Stimulated activated CD4-positive, alpha-beta T cell treated with anti-CD3 and anti-CD28 coated beads, TNF-alpha, amount 100 ng/mL, for 1 hour (primary cell): ENCODE measurements at places on chromosomes 5 and 9.

GRCh38 chr5:79686799-79687198, 2.8 kb upstream of the CMYA5 start:
- no peak for DNase-seq

DNA sequence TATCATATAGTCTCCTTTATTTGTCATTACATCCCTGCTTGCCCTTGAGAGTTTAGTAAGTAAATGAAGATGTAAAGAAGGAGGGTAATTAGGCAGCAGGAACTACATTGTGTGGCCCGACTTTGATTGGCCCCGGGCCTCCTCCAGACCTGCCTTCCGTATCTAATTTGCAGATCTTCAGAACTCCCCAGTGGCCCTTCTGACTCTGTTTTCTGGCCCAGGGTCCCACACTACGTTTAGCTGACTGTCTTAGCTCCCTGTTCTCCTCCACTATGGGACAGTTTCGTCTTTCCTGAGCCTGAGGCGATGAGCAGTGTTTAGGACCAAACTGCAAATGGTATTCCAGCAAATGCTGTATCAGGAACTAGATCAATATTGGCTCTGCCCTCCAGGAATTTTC, 21.6 kb upstream of the CTSL start:
- DNase-seq, result no peak

- no peak for DNase-seq
Observed at GRCh38 chr9:31542384-31543055, 841.9 kb upstream of the ACO1 start.

GRCh38 chr5:84623019-84623418, 238.3 kb upstream of the EDIL3 start:
- DNase-seq, result no peak

DNA sequence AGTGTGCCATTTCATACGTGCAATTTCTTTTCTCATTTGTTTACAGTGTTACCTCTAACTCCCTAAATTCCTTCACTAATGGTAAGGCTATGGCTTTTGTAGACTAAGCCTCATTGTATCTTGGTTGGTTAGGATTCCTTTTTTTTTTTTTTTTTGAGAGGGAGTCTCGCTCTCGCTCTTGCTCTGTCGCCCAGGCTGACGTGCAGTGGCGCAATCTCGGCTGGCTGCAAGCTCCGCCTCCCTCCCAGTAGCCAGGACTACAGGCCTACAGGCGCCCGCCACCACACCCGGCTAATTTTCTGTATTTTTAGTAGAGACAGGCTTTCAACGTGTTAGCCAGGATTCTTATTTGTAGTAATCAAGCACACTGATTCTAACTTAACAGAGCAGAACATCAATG, 57.7 kb downstream of the SPEF2 start:
- no peak for DNase-seq

DNA sequence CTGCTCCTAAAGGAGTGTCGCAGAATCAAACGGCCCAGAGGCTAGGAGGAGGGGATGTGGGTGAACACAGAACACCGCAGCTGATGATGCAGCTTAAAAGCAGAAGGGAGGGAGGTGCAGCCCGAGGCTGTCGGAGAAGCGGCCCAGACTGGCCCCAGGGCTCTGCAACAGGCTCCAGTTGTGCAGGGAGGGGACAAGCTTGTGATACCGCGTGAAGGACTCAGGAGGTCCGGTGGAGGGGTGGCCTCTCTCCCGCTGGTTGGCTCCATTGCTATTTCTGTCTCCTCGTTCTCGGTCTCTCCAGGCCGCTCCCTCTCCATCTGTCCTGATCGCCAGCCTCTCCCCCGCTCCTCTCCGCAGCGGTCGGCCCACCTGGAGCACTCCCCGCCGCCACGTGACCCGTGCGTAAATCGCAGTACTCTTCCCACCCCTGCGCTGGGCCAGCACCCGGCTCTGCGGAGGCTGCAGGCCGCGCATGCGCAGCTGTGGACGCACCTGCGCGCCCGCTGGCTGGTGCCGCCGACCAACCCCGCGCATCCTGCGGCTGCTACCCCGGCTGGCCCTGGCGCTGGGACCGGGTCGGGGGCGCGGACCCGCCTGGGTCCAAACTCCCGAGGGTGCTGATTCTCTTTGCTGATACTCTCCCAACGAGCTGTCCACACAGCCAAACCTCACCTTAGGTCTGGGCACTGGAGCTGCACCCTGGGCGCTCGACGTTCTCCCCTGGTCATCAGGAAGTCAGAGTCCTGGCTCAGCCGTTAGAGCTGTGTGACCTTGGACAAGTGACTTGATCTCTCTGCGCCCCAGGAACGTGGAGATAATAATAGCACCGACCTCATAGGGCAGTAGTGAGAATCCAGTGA, 3.7 kb upstream of the STXBP1 start:
- DNase-seq, result peak; percentile 50

DNA sequence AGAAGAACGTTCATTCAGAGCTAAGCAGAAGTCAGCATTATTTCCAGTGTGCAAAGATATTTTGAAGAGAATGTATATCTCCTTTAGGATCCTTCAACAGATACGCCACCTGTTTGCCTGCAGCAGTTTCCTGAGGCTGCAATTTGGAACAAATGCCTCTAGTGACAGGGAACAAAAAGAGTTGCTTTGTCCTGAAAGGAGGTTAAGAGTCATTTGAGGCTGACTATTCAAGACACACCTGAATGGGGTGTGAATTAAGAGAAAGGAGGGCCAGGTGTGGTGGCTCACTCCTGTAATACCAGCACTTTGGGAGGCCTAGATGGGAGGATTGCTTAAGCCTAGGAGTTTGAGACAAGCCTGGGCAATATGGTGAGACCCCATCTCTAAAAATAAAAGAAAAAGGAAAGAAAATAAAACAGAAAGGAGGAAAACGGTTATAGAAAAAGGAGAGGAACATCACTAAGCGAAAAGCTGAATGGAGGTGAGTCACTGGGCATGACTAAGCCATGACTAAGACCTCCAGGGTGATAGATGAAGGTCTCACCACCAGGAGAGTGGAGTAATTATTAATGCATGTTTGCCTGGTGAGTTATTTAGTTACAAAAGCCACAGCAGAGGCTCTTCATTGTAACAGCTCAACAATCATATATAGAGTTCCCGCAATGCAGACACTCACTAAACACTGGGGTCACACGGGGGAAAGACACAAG, 255.2 kb upstream of the TNC start:
- no peak for DNase-seq
